ENCODE measurements at places on chromosomes 1 and 21. TPM values are rescaled to one million over a fixed set of nuclear protein-coding genes. Genes with fewer than 3 reads are reported as not detected.

Gene FCAMR
- total RNA-seq: not detected

Gene PITHD1
- 27.4 TPM for total RNA-seq

Gene LCE3D
- total RNA-seq: not detected

Gene PLA2G4A
- 7.0 TPM for total RNA-seq

Gene APOBEC4
- total RNA-seq: not detected

Gene GBP5
- total RNA-seq: 1.7 TPM

Gene WNT3A
- total RNA-seq: not detected

Gene LRRC52
- not detected for total RNA-seq

Gene C1orf53
- total RNA-seq: 4.5 TPM

Gene RAB3B
- total RNA-seq: 20.4 TPM

Gene DOP1B
- total RNA-seq: 16.5 TPM

Gene PPIAL4G
- not detected for total RNA-seq

Gene RPTN
- total RNA-seq: not detected

Gene RGSL1
- not detected for total RNA-seq

Gene TMPRSS15
- total RNA-seq: not detected

Gene THEM5
- total RNA-seq: not detected

Gene TOMM40L
- 13.3 TPM for total RNA-seq

Gene ASCL5
- not detected for total RNA-seq

Gene ZBED6
- 55.2 TPM for total RNA-seq

Gene CFAP141
- total RNA-seq: not detected

Gene SORT1
- total RNA-seq: 13.1 TPM

Gene PEX14
- 17.5 TPM for total RNA-seq
